ENCODE measurements at places on chromosomes 12 and 14. TPM values are rescaled to one million over a fixed set of nuclear protein-coding genes. Genes with fewer than 3 reads are reported as not detected.

- DNase-seq, result peak; percentile 3
Observed at GRCh38 chr14:30906752-30907658, 32.6 kb downstream of the COCH start.

DNA sequence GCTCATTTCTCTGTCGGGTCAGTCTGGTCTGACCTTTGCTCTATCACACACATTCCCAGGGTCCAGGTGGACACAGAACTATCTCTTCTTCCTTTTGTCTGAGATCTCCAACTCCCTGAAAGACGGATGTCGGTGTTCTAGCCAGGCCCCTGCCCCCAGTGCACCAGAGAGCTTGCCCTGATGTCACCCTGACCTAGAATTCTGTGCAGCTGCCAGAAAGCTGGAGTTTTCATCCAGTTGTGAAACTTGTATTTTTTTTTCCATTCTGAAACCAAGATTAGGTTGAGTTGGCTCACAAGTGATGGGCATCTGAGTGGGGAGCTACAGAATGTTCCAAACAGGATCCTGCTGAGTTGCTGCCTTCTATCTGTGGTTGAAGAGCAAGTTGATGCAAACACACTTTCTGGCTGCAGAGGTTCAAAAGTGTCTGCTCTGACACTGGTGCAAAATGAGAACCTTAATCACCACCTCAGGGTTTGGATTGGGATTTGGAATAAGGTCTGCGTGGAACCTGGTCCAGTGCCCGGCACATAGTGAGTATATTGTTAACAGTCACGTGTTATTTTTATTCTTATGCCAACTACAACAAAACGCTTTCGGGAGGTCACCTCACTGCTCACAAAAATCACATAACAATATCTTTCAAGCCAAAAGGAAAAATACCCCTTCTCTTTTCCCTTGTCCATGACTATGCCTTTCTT, 211.5 kb downstream of the SLC15A4 start:
- DNase-seq, result no peak

GRCh38 chr14:101476258-101476915, 84.9 kb upstream of the DIO3 start:
- peak; percentile 37 for DNase-seq

DNA sequence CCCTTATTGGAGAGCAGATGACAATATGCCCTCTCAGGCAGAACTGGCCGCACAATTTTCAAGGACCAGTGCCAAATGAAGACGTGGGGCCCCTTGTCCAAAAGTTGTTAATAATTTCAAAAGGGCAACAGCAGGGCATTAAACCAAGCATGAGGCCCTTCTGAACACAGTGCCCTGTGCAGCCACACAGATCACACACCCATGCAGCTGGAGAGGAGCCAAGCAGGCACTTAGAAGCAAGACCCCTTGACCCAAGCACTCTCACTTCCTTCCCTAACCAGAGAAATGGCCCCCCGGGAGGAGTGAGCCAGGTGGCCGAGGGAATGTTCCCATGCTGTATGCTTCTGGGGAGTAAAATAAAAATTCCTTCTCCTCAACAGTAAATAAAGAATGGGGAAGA, 114.0 kb upstream of the TMPO start:
- DNase-seq, result peak; percentile 96

DNA sequence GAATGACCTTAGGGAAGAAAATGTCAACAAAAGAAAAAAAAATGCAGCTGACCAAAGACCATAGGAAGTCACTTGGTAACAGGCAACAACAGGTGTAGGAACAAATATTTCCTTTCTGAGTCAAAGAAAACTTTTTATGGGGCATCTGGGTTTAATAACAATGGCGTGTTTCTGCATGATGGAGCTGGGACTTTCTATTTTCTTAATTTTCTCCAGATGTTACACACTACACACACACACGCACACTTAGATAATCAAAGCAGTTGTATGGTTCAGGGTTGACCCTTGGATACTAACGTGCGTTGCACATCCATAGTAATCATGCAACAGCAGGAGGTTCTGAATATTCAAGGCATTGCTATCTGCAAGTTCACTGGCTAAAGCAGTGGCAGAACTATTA, 47.9 kb upstream of the NTF3 start:
- no peak for DNase-seq

DNA sequence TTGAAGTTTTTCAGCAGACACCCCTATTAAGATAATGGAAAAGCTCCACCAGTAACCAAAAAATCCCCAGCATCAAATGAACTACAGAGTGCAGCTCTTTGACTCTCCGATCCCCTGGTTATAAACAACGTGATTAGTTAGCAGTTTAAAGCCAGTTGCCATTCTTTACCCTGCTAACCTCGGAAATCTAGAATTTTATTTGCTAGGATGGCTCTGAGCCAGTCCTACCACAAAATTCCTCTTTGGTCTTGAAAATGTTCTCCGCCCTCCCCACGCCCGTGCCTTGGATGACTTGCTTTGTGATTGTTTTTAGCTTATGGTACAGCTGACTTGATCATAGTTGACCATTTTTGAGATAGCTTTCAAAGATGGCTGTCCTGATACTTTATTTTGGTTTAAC, 1.2 kb downstream of the KLHDC2 start:
- peak; percentile 66 for DNase-seq

GRCh38 chr12:32777159-32777558, 21.5 kb upstream of the YARS2 start:
- no peak for DNase-seq

The TAS2R30 gene
- not detected for total RNA-seq

The NFE2 gene
- total RNA-seq, result not detected
